ENCODE measurements at places on chromosomes 2 and 18.
A peak's percentile ranks its signal among the peaks of the same experiment; 100 is the strongest.

GRCh38 chr2:204260162-204260877 is 285.0 kb upstream of the PARD3B start:
- peak; percentile 23 for DNase-seq

GRCh38 chr18:54712306-54712705 is 116.0 kb upstream of the RAB27B start:
- no peak for DNase-seq

DNA sequence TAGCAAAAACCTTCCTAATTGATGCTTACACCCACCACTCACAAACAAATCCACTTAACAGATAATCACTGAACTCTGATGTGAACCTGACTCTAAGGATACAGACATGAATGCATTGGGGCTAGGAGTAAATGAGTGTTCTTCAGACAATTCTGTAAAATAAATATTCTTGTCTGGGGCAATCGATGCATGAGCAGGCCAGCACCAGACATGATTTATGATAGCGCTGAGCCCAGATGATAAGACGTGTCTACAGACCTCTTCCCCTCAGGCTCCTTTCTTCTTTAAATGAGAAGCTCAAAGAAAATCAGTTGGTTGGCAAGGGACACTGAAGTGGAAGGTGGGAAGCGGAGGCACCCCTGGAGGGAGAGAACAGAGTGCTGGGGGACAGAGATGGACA is 27.3 kb upstream of the BIN1 start:
- DNase-seq = no peak

- no peak for DNase-seq
Measured at GRCh38 chr2:10254373-10255188, 48.1 kb upstream of the HPCAL1 start.

DNA sequence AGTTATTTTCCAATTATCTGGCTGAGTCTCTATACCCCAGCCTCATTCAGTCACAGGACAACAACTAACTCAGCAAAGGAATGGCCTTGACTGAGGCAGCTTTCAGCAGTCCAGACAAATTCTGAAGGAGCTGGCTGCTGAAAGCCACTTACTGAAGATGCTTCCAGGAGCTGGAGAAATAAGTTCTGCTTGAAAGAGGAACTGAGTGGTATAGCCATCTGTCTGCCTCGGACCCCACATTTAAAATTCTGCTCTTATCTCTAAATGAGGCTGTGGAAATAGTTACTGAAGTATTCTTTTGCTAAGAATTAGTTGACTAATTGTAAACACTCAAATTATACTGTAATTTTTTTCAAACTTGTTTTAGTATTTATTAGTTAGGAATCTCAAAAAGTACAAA is 9.1 kb upstream of the GPD2 start:
- no peak for DNase-seq

Measured in activated naive CD8-positive, alpha-beta T cell treated with anti-CD3 and anti-CD28 coated beads for 36 hours (primary cell).